ENCODE measurements at places on chromosomes 7 and 10.
A peak's percentile ranks its signal among the peaks of the same experiment; 100 is the strongest.

DNA sequence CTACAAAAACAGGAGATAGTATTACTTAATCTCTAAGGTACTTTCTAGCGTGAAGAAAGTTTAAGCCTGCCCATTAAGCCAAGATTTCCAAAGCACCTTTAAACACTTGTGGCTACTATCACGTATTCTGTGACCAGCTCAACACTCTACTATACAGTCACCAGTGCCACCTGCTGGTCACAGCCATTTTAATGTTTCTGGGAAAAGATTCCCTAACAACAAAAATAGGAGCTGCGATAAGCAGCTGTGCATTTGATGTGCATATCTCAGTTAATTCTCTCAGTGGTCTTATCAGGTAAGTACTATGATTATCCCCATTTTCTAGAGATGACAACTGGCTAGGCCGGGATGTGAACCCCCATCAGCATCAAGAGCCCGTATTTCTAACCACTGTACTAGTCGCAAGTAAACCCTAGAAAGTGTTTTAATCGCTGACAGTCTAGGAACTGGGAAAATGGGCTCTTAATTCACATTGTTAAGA lies 860 bp downstream of the SEC31B start:
- peak; percentile 28 for DNase-seq

GRCh38 chr7:101163279-101164070 lies 1.9 kb downstream of the VGF start:
- peak; percentile 82 for DNase-seq

DNA sequence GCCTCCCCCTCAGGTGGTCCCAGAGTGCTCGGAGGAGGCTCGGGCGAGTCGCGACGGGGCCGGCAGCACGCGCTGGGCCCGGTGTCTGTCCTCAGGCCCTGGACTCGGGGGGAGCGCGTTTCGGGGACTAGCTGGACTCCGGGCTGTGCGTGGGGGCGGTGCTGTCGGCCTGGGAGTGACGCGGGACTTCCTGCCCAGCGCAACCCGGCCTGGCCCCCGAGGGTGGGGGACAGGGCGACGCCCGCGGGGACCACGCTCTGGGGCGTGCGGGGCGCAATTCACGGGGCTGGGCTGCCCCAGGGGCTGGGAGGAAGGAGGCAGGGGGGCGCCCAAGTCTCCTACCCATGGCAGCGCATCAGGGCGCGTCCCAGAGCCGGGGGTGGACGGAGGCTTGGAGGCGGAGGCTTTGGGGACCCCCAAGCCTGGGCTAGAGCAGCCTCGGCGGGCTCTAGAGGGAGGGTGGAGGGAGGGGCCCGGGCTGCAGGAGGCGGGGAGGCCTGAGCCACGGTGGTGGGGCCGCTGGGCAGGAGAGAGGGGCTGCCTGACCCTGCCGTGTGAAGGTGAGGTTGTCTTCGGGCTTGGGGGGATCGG lies 2.3 kb upstream of the VENTX start:
- no peak for DNase-seq

GRCh38 chr7:92131093-92131492 lies 3.2 kb downstream of the CYP51A1 start:
- no peak for DNase-seq

- DNase-seq, result peak; percentile 95
Measured at GRCh38 chr7:151876899-151877777, at the start of gene PRKAG2. PRKAG2 (minus strand) TSS chr7:151877115; CDS start chr7:151876620, 495 bp downstream.

DNA sequence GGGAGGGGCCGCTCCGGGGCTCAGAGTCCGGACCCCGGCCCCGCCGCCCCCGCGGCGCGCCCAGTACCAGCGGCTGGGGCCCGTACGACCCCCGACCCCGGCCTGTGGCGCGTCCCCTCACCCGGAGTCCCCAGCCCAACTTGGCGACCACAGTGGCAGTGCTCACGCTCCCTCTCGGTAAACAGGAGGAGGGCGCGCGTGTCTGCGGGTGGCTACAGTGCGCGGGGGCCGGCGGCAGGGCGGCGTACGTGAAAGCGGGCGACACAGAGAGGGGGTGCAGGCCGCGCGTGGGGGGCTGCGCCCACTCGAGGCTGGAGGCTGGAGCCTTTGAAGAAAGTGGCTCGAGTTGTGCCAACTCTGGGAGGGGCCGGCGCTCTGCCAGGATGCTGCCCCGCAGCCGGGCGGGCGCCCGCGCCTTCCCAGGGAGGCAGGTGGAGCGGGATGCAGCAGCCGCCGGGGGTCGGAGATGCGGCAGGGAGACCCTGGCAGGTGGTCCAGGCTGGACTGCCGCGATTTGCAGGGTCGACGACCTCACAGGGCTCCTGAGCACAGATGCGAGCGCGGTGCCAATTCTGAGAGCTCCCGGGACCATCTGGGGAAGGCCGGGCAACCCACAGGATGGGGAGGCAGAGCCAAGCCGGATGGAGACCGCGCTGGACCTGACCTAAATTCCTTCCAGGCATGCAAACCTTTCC lies 655 bp downstream of the PTPRE start:
- DNase-seq, result no peak

DNA sequence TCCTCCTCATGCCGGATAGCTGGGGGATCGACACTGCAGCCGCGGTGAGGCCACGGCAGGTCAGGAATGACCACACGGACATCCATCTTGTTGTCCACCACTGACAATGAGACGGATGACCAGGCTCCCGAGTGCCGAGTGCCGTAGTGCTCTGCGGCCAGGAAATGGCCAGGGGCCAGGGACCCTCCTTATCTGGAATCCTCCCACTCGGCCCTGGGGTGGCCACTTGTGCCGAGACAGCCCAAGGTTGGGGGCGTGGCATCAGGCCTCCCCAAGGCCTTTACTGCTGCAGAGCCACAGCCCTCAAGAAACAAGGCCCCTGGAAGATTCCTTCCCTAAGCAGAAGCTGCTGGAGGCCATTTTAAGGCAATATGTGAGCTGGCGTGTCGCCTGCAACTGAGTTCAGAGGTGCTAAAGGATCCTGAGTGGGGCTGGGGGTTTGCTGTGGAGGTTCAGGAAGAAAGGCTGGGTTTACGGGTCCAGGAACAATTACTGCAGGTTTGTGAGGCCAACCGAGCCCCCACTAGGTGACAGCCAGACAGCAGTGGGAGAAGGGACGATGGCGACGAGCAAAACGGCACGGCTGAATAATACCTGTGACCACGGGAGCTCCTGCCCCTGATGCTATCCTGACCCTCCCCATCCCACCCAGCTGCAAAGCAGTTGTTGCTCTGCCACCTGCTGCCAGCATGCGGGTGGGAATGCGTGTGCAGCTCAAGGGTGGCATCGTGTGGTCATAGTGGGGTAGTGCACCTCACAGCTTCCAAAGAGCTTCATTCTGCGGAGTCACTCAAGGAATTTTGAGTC lies 31.6 kb upstream of the LEP start:
- peak; percentile 81 for DNase-seq

- DNase-seq, result no peak
Measured at GRCh38 chr7:9937944-9938631, 1035.6 kb upstream of the PHF14 start.

GRCh38 chr10:78269060-78269459 lies 235.4 kb downstream of the RPS24 start:
- no peak for DNase-seq

- DNase-seq, result no peak
Measured at GRCh38 chr7:144665689-144666381, 170.0 kb downstream of the TPK1 start.

GRCh38 chr10:30970760-30971460 lies 60.8 kb downstream of the ZNF438 start:
- no peak for DNase-seq

GRCh38 chr7:99362801-99363200 lies 11.7 kb upstream of the ARPC1B start:
- no peak for DNase-seq

GRCh38 chr10:79053081-79053434 lies 15.7 kb upstream of the ZMIZ1 start:
- no peak for DNase-seq

GRCh38 chr7:100556541-100556940 lies 17.2 kb downstream of the SAP25 start:
- no peak for DNase-seq

DNA sequence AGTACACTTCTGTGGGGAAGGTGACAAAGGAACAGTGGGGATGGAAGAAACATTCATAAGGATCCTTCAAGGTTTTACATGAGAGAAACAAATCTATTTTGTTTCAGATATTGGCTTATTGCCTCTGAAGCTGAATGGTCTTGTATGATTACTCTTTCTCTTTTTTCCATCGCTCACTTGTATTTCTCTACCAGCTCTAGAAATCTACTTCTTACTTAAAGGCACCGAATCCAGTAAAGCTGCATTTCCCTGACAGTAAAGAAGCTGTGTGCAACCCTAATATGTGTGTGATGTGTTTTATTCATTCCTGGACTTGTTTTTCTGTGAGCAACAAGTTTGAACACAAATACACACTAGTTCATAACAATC lies 45.2 kb upstream of the NXPH1 start:
- no peak for DNase-seq

GRCh38 chr7:37353949-37354655 lies 94.6 kb downstream of the ELMO1 start:
- DNase-seq, result no peak

GRCh38 chr10:83886871-83887270 lies 252.4 kb upstream of the GHITM start:
- DNase-seq, result peak; percentile 14

GRCh38 chr7:22718200-22718711 lies 8.7 kb upstream of the IL6 start:
- no peak for DNase-seq

DNA sequence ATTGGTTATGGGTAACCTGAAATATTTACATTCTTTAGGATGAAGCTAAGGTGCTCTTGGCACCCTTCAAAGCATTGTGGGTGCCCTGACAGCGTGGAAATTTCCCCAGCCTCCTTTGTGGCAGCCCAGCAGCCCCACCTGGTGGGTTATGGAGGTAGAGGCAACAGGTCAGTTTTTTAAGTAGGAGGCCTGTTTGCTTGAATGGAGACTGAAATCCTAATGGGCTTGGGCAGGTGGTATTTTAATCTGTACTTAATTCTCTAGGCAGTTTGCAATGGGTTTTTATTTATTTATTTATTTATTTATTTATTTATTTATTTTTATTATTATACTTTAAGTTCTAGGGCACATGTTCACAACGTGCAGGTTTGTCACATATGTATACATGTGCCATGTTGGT lies 139.4 kb downstream of the EPC1 start:
- DNase-seq, result peak; percentile 5

- DNase-seq, result no peak
Measured at GRCh38 chr7:7829667-7830066, 111.3 kb upstream of the RPA3 start.

DNA sequence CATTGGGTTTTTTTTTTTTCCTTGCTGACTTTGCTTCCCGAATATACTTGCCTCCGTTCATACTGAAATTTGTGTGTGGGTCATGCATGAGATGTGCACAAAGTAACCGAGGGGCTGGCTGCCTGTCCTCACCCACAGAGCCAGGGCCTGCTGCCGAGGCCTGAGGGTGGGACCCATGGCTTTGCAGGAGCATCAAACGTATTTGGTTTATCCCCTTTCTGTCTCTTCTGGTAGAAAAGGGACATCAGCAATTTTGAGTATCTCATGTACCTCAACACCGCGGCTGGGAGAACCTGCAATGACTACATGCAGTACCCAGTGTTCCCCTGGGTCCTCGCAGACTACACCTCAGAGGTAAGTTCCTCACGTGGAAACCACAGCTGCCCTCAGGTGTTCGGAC lies 3.5 kb upstream of the LRRC18 start:
- DNase-seq, result no peak

DNA sequence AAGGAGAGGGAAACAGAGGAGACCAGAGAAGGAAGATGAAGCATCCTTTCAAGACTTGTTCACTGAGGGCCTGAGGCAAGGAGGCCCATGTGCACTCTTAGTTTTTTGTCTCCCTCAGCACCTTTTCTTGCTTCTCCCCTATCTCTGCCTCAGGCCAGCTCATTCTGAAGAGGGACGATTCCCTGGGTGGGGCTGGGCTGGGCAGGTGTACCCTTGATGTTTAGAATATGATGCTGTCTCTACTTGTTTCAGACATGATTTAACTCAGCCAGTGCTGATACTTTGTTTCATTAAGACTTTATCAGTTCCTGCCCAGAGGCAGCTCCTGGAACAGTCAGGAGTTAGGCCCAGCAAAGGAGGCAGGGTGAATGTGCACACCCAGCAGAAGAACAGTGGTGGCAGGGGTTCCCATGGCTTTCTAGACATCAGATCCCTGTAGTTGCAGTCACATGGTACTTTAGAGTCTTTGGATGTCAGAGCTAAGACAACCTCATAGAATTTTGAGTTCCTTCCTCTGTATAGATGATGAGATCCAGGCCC lies 3.4 kb downstream of the PRXL2A start:
- DNase-seq, result no peak

DNA sequence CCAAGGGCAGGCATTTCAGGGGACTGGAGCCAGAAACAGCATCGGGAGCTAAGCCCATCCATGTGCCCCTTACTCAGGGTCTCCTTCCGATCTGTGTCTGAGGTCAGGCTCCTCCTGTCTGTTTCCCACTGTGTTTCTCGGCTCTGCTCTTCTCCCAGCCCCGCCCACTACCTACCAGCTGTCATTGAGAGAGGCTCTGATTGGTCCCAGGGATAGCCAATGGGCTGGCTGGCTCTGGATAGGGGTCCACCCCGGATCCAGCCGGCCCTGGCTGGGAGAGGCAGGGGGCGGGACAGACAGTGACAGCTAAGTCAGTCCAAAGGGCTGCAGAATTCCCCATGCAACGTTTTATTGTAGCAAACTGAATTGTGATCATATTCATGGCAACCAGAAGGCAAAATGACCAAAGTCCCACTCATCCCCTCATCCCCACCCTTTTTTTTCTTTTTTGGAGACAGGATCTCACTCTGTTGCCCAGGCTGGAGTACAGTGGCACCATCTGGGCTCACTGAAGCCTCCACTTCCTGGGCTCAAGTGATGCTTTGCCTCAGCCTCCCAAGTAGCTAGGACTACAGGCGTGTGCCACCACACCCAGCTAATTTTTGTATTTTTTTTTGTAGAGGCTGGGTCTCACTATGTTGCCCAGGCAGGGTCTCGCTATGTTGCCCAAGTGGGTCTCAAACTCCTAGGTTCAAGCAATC lies 76.3 kb downstream of the CLIP2 start:
- DNase-seq, result peak; percentile 11

GRCh38 chr10:93063144-93063976 lies 2.8 kb downstream of the CYP26C1 start:
- no peak for DNase-seq

- no peak for DNase-seq
Measured at GRCh38 chr7:92924800-92925199, 88.4 kb upstream of the CDK6 start.

DNA sequence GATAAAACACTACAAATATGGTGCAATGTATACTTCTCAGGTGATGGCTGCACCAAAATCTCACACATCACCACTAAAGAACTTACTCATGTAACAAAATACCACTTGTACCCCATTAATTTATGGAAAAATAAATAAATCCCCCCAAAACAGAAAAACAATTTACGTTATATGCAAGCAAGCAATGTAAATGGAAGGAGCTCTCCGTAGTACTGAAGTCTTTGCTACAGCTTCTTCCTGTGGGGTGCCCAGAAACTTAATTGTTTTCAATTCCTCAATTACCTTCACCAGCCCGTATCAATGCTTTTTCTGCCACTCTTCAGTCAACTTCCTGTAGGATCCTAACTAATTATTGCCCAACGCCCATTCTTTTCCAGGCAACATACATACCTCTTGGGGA lies 138.1 kb downstream of the RELN start:
- DNase-seq, result no peak

Data from NCI-H2081 (cell line).